ENCODE measurements at places on chromosomes 4 and X.

DNA sequence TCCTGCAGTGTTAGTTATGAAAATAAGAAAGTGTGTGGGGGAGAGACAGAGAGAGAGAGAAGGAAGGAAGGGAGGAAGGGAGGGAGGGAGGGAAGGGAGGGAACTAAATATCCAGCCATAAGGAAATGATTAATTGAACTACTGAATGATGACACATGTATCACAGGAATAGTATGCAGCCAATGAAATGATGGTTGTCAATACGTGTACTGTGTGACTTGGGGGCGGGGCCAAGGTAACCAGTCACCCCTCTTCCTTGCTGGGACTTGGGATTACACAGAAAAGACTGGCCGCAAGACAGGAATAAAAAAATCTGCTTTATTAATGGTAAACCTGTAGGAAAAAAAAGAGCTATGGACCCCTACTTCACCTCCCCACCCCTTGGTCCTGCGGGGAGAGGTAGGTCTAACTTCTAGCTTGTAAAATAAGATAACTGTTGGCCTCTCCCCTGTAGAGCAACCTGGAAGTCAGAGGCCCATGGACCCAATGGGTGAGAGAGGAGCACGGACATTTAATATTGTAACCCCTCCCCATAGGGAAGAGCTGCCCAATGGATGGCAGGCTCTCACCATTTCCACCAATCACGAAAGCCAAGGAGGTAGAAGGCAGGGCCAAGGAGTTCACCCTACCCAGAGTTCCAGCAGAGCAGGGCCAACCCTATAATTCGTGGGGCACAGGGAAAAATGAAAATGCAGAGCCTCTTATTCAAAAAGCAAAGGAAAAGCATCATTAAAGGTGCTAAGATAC, 7.4 kb downstream of the PPP2R2C start:
- no peak for DNase-seq

GRCh38 chr4:176274441-176274840, 5.4 kb upstream of the ASB5 start:
- no peak for DNase-seq

DNA sequence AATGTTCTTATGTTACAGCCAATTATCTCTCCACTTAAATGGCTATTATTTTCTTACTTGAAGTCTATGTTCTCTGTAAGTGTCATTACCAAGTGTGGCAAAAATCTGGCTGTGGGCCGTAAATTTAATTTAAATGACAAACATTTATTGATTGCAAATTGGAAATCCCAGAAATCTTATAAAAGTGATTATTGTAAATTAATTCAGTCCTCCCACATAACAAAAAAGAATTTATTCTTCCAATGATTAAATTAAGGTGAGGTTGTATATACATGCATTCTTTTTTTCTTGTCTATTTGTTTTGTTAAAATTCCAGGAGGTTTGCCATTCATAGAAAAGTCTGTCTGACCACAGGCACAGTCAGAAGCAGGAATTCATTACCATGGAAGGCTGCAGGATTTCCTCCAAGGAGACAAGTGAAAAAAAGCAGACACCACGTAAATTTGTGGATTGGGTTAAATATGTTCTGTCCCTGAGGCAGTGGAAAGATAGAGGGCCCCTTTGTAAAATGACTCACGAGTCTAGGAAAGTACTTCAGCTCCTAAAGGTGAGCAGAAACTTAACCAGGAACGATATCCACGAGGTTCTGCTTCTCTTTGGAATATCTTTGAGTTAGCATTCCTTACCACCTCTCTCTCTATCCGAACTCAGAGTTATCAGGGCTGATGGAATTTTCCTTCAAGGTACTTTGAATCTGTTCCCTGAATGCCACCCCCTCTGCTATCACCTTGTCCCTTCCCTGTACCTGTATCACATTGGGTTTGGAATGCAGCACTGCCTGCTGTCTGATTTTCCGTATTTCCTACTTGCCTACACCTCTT, 10.7 kb downstream of the PPARGC1A start:
- DNase-seq: no peak

DNA sequence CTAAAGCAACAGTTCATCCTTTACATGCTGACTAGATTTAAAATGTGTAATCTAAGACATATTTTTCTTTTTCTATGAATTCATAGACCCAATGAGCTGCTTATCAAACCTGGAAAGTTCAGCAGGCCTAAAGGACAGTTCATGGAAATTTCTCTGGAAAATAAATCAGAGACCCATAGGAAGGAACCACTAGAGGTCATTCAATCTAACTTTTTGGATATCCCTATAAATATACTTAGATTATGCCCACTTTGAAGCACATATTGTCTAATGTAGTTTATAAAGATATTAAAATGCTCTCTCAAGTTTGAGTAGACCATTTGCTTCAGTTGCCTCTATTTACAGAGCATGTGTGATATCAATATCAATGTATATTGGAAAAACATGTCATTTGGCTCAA, 473.0 kb downstream of the FAT4 start:
- no peak for DNase-seq

GRCh38 chrX:40878766-40879165, 143.4 kb upstream of the MED14 start:
- DNase-seq: no peak

DNA sequence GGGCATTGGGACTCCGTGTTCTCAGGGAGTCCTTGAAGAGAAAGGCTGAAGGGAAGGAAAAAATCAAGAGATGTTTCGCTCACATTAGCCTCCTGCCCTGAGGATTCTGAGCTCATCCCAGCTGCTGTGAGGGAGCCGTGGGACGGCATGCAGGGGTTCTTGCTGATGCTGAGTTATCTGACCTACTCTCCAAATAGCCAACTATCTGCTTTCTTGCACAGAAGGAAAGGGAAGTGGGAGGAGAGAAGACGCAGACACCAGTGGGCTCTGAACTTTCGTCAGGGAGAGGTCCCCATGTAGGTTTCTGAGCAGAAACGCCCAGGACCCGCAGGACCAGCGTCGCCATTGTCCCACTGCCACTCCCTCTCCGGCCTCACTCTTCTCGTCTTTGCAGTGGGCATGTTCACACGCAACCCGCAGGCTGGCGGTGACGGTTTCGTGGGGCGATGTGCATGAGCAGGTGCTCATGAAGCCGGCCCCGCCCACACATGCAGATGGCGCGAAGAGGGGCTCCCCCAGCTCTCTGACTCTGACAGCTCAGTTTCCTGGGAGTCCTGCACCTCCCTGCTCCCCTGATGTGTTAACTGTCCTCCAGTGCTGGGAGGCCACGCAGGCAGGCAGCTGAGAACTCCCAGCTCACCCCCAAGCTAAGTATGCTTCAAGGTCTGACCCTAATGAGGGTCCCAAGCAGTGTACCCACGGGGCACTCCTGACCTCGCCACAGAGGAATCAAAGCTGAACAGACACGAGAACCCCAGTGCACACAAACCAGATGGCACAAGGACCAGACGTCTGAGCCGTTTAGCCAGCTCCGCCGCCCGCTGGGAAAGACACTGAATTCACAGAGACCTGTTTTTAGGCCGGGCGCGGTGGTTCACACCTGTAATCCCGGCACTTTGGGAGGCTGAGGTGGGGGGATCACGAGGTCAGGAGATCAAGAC, 13.6 kb upstream of the ABLIM2 start:
- DNase-seq: no peak

DNA sequence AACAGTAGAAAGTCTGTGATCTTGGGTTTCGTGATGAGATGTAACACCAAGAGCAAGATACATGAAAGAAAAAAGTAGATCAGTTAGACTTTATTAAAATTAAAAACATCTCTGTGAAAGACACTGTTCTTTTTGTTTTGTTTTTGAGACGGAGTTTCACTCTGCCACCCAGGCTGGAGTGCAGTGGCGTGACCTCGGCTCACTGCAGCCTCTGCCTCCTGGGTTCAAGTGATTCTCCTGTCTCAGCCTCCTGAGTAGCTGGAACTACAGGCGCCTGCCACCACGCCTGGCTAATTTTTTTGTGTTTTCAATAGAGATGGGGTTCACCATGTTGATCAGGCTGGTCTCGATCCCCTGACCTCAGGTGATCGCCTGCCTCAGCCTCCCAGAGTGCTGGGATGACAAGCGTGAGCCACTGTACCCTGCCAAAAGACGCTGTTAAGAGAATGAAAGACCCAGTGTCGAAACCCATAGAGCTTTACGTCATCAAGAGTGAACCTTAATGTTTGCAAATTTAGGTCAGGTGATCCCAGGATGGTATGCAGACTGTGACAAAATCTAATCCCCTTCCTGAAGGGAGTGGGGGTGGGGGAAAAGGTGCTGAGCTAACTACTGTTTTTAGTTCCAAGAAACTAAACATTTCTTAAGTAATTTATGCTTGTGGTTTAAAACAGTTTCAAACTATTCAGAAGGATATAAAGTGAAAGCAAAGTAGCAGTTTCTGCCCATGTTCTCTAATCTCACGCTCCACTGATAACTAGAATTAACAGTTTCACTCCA, 8.0 kb downstream of the OFD1 start:
- no peak for DNase-seq

DNA sequence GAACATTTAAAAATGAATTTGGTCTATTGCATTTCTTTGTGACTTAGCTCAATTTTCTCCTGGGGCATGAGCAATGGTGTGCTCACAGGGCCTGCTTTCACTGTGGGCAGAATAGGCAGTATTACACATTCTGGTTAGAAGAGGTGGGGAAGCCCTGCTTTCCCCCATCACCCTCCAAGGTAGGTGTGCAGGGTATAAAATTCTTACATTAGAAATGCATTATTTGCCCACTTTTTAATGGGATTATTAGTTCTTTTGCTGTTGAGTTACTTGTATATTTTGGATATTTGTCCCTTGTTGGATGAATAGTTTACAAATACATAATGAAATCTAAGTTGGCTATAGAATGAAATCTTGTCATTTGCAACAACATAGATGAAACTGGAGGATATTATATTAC, 8.3 kb upstream of the STBD1 start:
- no peak for DNase-seq

DNA sequence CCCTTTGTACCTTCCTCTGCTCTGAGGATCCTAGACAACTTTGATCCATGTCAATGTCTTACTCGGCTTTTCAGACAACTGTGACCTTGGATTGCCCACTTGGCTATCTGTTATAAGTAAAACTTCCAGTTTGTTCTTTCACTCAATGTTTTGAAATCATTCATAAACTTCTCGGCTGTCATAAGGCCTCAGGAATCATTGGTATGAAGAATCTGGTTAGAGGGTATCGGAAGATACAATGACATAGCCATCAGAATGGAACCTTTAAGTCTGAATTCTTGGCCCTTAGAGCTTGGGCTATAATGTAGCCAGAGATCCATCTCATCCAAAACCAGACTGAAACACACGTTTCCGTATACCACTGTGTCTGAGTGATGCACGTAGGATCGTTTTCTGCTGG, 59.0 kb upstream of the WDR1 start:
- no peak for DNase-seq

DNA sequence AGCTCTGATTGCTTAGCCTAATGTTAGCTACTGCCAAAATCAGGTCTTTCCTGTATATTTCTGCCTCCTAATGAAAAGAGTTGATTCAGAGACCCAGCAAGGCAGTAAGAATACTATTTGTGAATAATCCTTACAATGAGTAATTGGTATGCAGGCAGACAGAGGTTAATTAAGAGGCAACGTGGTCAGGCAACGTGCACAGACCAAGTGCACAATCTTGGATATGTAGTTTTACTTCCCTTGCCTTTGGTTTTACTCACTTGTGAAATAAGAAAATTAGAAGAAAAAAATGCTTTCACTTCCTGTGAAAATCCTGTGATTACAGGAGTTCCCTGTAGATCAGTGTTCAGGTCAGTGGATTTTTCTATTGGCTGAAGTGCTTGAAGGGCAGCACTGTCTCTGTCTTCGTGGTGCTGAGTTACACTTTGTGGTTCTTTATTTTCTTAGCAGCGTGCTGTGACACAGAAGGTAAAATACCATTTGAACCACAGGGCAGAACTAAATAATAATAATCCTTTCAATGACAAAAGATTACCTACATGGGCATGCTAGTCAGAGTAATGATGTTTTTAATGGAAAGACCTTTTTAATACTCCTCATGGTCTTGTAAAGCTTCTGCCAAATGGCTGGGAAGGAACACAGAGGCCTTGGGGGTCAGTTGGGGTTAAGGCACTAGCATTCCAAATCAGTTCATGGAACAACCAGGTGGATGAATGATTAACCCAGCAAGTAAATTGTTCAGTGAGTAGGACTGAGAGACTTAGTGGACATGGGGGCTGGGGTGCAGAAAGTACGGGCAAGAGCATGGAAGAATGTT, 430.9 kb downstream of the MAPK10 start:
- DNase-seq: peak; percentile 14

DNA sequence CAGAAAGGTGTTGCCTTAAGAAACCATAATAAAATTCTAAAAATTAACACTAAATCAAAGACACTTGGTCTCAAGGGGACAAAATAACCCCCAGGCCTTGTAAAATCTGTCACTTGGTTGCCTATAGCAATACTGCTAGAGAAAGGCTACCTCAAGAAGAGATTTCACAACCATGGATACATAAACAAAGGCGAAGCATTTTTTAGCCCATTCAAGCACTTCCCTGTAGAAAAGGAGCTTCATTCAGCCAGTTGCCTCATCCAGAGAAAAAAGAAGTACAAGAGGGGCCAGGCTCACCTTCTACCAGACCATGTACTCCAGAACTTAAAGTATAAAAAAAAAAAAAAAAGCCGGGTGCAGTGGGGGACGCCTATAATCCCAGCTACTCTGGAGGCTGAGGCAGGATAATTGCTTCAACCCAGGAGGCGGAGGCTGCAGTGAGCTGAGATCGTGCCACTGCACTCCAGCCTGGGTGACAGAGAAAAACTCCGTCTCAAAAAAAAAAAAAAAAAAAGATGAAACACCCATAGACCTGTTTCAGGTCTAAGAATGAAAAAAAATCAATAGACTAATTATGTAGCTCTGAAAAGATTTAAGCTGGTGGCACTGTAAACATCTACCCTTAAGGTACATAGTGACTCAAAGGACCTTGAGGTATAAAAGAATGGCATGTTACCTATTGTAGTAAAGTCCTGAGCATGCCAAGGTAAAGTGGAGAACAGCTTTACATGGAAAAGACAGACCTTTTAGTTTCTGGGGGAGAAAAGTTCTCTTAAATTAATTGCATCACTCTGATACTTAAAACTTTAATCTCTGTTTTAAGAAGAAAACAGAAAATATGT, 18.0 kb downstream of the RUFY3 start:
- DNase-seq: no peak

- peak; percentile 2 for DNase-seq
Observed at GRCh38 chrX:112043997-112044396, 38.6 kb downstream of the TRPC5 start.

- DNase-seq: no peak
Observed at GRCh38 chr4:70737006-70737405, 15.2 kb downstream of the RUFY3 start.

DNA sequence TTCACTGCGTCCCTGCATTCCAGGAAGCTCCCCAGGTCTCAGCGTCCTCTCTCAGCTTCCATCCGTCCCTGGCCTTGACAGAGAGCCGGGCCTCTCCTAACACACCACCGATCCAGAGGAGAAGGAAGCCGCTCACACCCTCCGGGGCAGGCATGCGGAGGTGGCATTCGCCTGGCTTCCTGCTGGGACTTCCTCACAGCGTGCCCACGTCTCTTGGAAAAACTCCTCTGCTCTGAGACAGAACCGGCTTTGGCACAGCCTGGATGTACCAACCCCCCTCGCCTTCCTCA, 3.2 kb downstream of the CTAG2 start:
- DNase-seq: no peak

GRCh38 chr4:185309770-185310169, 86.0 kb downstream of the LRP2BP start:
- no peak for DNase-seq

GRCh38 chr4:98963538-98964433, 31.7 kb upstream of the METAP1 start:
- DNase-seq: no peak
